SJSA1 (cell line): ENCODE measurements at places on chromosomes 3 and 15. TPM values are rescaled to one million over a fixed set of nuclear protein-coding genes. Genes with fewer than 3 reads are reported as not detected.

GALNT15 gene
- 1.3 and 2.1 TPM in 2 replicates for total RNA-seq

CCR3 gene
- 0.29 and 0.66 TPM in 2 replicates for total RNA-seq

SAXO2 gene
- 0.66 and 4.0 TPM in 2 replicates for total RNA-seq

DNA sequence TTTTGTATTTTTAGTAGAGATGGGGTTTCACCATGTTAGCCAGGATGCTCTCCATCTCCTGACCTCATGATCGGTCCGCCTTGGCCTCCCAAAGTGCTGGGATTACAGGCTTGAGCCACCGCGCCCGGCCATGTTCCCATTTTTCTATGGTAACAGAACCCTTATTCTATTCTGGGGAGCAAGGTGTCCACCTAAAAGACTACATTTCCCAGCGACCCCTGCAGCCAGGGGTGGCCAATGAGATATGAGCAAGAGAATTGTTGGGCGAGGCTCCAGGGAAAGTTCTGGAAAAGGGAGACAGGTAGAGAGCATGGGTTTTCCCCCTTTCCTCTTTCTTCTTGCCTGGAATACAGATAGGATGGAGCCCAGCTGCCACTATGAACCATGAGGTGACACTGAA lies 96.9 kb downstream of the LINGO1 start:
- H3K36me3 ChIP-seq, result no peaks in the 10 kb centered on the region
- H3K4me1 ChIP-seq, result no peaks in the 10 kb centered on the region
- no peak for DNase-seq
- H3K27me3 ChIP-seq, result no peaks in the 10 kb centered on the region
- no peak overlapping the region for H3K4me3 ChIP-seq

DNA sequence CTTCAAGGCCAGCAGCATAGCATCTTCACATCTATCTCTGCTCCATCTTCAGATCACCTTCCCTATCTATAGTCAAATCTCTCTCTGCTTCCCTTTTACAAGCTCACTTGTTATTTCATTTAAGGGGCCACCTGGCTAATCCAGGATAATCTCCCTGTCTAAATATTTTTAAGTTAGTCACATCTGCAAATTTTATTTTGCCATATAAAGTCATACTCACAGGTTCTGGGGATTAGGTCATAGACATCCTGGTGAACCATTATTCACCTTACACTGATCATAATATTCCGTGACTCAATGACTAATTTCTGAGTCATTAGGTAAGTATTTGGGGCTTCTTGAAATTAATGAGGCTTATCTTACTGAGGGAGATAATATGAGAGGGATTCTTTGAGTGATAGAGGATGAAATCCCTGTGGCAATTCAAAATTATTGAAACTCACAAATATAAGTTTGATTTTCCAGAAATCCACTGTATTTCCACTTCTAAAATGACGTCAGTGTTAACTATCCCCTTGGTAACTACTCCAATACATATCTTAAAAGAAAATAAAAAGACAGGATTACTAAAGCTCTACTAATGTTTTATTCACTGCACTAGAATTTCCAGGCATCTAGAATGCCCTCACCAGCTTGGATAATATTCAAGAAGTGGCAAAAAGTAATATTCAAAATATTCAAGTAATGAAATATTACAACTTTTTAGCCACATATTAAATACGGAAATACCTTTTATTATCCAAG lies 93.7 kb upstream of the RBMS3 start:
- no peak for DNase-seq
- H3K27ac ChIP-seq, result peak overlapping the region; percentile 93
- H3K4me1 ChIP-seq, result peaks cover 48% of the 10 kb centered on the region
- no peak overlapping the region for H3K4me3 ChIP-seq
- H3K36me3 ChIP-seq, result no peaks in the 10 kb centered on the region
